ENCODE measurements at places on chromosomes 4 and X. TPM values are rescaled to one million over a fixed set of nuclear protein-coding genes. Genes with fewer than 3 reads are reported as not detected.
A peak's percentile ranks its signal among the peaks of the same experiment; 100 is the strongest.

DNA sequence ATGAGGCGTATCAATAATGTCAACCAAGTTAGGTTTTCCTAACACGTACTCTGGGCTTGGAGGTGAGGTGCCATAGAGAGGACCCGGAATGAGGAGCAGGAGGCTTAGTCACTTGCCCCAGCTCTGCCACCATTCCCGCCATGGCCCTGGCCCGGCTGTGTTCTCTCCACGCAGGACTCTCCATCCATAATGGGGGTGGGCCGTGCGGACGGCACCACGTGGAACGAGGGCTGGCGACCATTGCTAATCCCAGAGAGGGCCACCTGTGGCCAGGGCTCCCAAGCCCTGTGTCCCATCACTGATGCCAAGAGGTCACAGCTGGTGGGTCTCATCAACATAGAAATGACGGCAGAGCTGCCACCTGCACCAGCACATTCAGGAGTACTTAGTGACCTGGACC is 76.4 kb downstream of the JAKMIP1 start:
- DNase-seq, result no peak

- DNase-seq, result no peak
Observed at GRCh38 chr4:80035336-80035735, 37.7 kb downstream of the ANTXR2 start.

GRCh38 chr4:13543032-13543838 is 1.1 kb downstream of the NKX3-2 start:
- DNase-seq, result no peak

- DNase-seq, result peak; percentile 0
Observed at GRCh38 chrX:145213504-145213903, 33.8 kb upstream of the SPANXN1 start.

DNA sequence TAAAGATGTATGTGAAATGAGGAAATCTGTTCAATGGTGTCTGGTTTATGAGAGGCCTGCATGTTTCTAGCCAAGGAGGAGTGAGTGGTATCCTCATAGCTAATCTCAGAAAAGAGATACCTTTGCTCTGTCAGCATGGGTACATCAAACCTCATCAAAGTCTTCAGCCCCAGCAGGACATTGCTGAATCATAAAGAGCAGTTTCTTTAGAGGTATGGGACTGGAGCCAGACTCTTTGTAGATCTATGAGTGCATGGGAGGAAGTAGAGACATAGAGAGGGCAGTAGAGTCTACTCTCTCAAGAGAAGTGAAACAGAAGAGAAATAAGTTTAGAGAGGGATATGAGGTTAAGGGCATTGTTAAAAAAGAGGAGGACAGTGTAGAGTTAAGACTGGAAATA is 1950.9 kb downstream of the ARAP2 start:
- no peak for DNase-seq

- no peak for DNase-seq
Observed at GRCh38 chr4:185852961-185853360, 41.0 kb upstream of the SORBS2 start.

DNA sequence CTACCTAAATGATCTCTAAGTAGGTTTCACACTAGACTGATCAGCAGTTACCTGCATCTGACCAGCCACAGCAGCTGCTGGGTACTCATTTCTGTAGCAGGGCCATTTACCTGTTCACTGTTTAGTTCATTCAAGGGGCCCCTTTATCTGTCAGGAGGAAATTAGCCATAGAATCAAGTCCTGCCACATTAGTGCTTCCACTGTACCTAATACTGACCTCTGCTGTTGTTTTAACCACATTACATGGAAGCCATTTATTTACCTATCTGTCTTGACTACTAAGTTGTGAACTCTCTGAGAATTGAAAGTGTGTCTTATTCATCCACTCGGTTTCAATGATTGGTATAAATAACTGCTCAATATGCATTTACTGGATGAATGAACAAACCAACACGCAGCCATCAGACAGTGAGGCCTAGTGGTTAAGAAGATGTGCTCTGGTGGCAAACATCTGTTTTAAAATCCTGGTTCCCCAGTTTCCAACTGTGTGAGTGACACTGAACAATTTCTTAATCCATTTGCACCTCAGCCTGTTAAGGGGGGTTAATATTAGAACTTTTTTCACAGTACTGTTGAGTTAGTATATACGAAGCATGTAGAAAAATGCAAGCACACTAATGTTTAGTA is 30.0 kb upstream of the ANXA5 start:
- DNase-seq, result peak; percentile 79

GRCh38 chrX:63526863-63527262 is 175.7 kb upstream of the SPIN4 start:
- no peak for DNase-seq

- DNase-seq, result peak; percentile 44
Observed at GRCh38 chr4:80266902-80267380, 477 bp downstream of the FGF5 start.

GRCh38 chrX:136687457-136687856 is 39.5 kb downstream of the CD40LG start:
- DNase-seq, result no peak

- no peak for DNase-seq
Observed at GRCh38 chr4:80143307-80143679, 54.0 kb upstream of the PRDM8 start.

Gene SPACA5
- not detected for total RNA-seq

Gene PNMA3
- total RNA-seq, result under 0.01 TPM

Gene IL21
- total RNA-seq, result not detected

Data from fibroblast of villous mesenchyme (primary cell).